CD4-positive, alpha-beta T cell treated with Interleukin-10 for 1 hour (primary cell): ENCODE measurements at places on chromosomes 11 and 22.

- no peak for DNase-seq
These were observed 4.9 kb downstream of the GLYAT start for GRCh38 chr11:58726737-58727414.

- DNase-seq, result no peak
These were observed 596.0 kb upstream of the B3GAT1 start for GRCh38 chr11:135008001-135008405.

- no peak for DNase-seq
These were observed 40.3 kb downstream of the BCL2L13 start for GRCh38 chr22:17678817-17679385.

DNA sequence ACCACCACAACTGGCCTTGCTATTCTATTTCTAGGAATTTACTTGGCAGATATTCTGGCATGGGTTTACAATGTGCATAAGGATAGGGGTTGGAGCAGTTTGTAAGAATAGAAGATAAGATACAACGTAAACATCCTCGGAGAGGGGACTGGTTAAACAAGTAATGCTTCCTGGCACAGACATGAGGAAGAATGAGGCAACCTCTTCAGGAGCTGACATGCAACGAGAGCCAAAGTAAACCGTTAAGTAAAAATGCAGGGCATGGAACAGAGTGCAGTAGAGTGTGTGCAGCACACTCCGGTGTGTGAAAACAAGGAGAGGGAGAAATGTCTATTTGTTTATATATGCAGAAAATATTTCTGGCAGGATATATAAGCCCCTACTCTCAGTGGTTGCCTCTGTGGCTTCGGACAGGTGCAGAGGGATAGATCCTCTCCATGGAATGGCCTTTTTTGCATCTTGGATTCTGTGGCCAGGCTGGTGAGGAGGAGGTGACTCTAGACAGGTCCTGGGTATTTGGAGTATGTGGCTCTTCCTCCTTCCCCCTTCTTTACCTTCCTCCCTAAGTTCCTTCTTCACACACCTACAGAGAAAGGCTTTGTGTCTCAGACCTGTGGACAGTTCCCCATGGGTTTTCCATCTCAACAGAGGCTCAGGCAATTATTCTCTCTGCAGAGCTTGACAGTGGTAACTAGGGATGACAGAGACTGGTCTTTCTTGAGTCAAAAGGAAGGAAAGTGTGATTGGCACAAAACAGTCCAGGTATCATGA, 2.5 kb downstream of the RAB36 start:
- DNase-seq, result no peak

GRCh38 chr11:64518928-64519327, 72.1 kb upstream of the SLC22A12 start:
- no peak for DNase-seq

DNA sequence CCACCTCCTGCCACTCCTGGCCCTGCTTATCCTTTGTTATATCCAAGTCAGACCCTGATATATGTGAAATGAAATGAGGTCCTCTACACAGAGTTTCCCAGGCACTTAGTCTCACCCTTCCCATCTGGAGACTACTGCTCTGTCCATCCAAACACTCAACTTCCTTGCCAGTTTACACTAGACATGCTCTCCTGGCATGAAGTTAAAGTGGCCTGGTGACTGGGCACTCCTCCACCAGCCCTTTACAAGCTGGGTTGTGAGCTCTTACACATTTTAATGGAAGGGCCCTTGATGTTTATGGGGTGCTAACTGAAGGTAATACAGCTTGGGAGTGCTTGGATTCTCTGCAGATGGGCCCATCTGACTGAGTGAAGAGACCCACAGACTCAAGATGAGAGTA, 216.1 kb upstream of the NARS2 start:
- no peak for DNase-seq

GRCh38 chr11:62333768-62334167, 3.5 kb upstream of the ASRGL1 start:
- DNase-seq, result no peak

DNA sequence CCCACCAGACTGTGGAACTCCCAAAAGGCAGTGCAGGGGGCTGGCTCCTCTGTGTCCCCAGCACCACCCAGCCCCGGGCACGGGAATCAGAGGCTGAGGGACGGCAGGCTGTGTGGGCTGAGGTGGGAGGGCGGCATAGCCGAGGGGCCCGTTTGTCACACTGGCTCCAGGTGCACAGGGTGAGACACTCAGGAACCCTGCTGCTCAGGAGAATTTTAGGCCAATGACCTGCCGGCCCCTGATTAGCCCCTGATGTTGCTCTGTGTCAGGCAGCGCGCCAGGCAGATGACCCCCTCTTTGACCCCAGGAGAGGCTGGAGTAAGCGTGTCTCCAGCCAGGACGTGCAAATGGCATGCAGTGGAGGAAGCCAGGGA, 52.7 kb downstream of the RTL6 start:
- no peak for DNase-seq

GRCh38 chr22:19816372-19817119, 38.1 kb downstream of the GNB1L start:
- DNase-seq, result no peak

GRCh38 chr22:22812031-22812905, 75.3 kb upstream of the IGLL5 start:
- DNase-seq, result no peak

- no peak for DNase-seq
These were observed 122.5 kb downstream of the SERGEF start for GRCh38 chr11:17890325-17890724.
